B cell (primary cell): ENCODE measurements at places on chromosomes 7 and 10. TPM values are rescaled to one million over a fixed set of nuclear protein-coding genes. Genes with fewer than 3 reads are reported as not detected.

SLC26A3 gene
- total RNA-seq, result not detected in 2 replicates

ATRNL1 gene
- 1.7 and 2.2 TPM in 2 replicates for total RNA-seq

KDM7A gene
- total RNA-seq, result 44.3 and 50.8 TPM in 2 replicates

FXYD4 gene
- not detected in 2 replicates for total RNA-seq

EGR2 gene
- total RNA-seq, result 6.3 and 6.6 TPM in 2 replicates

KCNIP2 gene
- 3.5 and 7.2 TPM in 2 replicates for total RNA-seq

DNA sequence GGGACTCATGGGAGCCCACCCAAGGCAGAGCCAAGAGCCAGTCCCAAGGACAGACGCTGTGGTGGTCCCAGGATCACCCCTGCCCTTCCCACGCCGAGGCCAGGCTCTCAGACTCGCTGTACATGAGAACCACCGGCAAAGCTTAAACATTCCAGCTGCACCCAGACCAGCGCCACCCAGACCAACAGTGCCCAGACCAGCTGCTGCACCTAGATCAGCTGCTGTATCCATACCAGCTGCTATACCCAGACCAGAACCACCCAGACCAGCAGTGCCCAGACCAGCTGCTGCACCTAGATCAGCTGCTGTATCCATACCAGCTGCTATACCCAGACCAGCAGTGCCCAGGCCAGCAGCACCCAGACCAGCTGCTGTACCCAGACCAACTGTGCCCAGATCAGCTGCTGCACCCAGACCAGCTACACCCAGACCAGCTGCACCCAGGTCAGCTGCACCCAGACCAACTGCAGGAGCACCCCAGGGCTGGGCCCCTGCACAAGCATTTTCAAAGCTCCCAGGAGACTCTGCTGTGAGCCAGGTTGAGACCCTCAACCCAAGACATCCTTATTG is 47.9 kb upstream of the CNPY1 start:
- DNase-seq, result no peak

DNA sequence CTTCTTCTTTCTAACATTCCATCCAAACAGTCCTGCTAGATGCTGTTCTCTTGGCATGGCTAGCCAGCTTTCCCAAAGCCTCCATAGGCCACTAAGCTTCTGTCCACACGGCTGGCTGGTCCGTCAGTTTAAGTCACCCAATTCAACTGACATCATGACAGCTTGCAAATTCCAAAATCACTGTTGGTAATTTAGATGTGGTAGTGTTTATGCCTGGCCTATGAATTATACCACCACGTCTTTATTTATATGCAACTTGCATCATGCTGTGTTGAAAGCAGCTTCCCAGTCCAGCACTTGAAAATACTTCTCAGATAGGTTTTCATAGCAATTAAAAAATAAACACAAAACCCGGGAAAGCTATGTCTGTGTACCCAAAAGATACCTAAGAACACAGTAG is 2.2 kb upstream of the VIM start:
- DNase-seq, result no peak

- no peak for DNase-seq
Observed at GRCh38 chr10:87519582-87519981, 14.9 kb downstream of the MINPP1 start.

DNA sequence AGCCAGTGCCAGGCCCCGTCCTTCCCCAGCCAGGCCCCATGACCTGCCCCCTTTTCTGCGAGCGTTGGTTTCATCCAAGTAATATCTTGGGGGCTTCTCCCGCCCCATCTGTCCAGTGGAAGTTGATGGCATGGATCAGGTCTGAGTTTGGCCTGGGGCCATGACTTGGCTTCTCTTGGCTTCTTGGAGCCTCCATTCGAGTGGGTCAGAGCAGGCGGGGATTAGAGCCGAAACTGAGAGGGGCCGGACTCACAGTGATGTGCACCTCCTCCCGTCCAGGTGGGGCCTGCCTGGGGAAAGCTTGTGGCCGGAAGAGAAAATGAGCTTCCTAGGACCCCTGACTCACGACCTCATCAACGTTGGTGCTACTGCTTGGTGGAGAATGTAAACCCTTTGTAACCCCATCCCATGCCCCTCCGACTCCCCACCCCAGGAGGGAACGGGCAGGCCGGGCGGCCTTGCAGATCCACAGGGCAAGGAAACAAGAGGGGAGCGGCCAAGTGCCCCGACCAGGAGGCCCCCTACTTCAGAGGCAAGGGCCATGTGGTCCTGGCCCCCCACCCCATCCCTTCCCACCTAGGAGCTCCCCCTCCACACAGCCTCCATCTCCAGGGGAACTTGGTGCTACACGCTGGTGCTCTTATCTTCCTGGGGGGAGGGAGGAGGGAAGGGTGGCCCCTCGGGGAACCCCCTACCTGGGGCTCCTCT is 15.1 kb upstream of the LIMK1 start:
- peak; percentile 17 for DNase-seq

DNA sequence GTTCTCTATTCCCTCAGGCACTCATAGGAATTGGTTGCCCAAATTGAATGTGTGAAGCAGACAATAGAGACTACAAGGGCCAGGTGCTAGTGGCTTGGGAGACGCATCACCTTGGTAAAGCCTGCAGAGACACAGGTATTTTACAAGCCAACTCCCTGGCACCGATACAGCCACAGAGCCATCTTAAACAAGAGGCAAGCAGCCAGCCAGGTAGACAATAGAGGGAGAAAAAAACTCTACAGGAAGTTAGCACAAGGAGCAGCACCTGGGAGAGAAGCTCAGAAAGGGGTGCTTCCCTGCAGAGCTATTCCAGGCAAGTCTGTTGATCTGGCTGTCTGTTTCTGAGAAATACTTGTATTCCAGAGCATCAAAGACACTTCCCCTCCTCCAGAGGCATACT is 43.0 kb upstream of the CDK1 start:
- DNase-seq, result no peak

- DNase-seq, result peak; percentile 66
Observed at GRCh38 chr10:73889014-73889413, 14.7 kb upstream of the CAMK2G start.
